Activated CD4-positive, alpha-beta T cell treated with anti-CD3 and anti-CD28 coated beads for 36 hours (primary cell): ENCODE measurements at places on chromosomes 13 and 19. TPM values are rescaled to one million over a fixed set of nuclear protein-coding genes. Genes with fewer than 3 reads are reported as not detected.

- no peak for DNase-seq
- H3K27me3 ChIP-seq = no peaks in the 10 kb centered on the region
- no peaks in the 10 kb centered on the region for H3K4me1 ChIP-seq
- peaks cover 9% of the 10 kb centered on the region for H3K36me3 ChIP-seq
Observed at GRCh38 chr13:31264151-31264550, 64.4 kb downstream of the B3GLCT start.

GRCh38 chr13:59133903-59134302 lies 1029.8 kb downstream of the DIAPH3 start:
- H3K36me3 ChIP-seq = no peaks in the 10 kb centered on the region
- H3K27ac ChIP-seq = no peak overlapping the region
- H3K27me3 ChIP-seq = no peaks in the 10 kb centered on the region
- no peak for DNase-seq
- H3K4me3 ChIP-seq = no peak overlapping the region

- H3K27ac ChIP-seq = peak overlapping the region; percentile 81
- H3K27me3 ChIP-seq = no peaks in the 10 kb centered on the region
- H3K4me1 ChIP-seq = peaks cover 16% of the 10 kb centered on the region
Observed at GRCh38 chr13:72864142-72865011, 82.4 kb downstream of the PIBF1 start.

The FPR2 gene
- total RNA-seq = not detected

The SOHLH2 gene
- total RNA-seq = not detected

DNA sequence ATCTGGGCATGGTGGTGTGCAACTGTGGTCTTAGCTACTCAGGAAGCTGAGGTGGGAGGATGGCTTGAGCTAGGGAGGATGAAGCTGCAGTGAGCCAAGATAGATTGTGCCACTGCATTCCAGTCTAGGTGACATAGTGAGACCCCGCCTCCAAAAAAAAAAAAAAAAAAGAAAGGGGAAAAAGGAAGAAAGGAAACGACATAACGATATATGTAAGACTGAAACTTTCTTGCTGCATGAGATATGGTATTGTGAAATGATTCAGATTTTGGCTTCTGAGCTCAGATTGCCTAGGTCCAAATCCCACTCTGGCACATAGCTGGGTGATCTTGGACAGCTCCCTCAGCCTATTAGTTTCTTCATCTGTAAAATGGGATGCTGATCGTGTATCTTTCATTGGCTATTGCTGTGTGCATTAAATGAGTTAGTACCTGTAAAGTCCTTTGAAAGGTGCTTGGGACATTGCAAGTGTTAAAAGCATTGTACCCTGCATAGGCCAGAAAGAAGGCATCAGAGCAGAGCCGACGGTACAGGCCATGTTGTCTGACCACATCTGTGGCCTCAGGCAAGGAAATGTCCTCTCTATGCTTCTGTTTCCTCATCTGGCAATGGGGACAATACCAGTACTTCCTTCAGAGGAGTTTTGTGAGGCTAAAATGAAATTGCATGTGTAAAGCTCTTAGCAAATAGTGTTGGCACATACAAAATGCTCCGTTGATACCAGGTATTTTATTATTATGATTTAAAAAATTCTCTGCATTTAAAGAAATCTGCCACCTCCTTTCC lies 32.6 kb upstream of the SLC46A3 start:
- H3K27ac ChIP-seq = no peak overlapping the region
- H3K36me3 ChIP-seq = no peaks in the 10 kb centered on the region
- peaks cover 9% of the 10 kb centered on the region for H3K4me1 ChIP-seq
- no peaks in the 10 kb centered on the region for H3K27me3 ChIP-seq

GRCh38 chr19:41913538-41914423 lies 14.5 kb downstream of the ERFL start:
- DNase-seq = no peak
- H3K27me3 ChIP-seq = peaks cover 23% of the 10 kb centered on the region
- H3K4me3 ChIP-seq = no peak overlapping the region

- peak overlapping the region; percentile 73 for H3K4me3 ChIP-seq
- H3K27ac ChIP-seq = peak overlapping the region; percentile 79
- H3K4me1 ChIP-seq = peaks cover 30% of the 10 kb centered on the region
- H3K27me3 ChIP-seq = peaks cover 11% of the 10 kb centered on the region
Observed at GRCh38 chr19:3358689-3359014, 7.7 kb upstream of the NFIC start.

- peaks cover 54% of the 10 kb centered on the region for H3K4me1 ChIP-seq
- DNase-seq = no peak
Observed at GRCh38 chr13:40179445-40180281, 486.8 kb downstream of the FOXO1 start.

DNA sequence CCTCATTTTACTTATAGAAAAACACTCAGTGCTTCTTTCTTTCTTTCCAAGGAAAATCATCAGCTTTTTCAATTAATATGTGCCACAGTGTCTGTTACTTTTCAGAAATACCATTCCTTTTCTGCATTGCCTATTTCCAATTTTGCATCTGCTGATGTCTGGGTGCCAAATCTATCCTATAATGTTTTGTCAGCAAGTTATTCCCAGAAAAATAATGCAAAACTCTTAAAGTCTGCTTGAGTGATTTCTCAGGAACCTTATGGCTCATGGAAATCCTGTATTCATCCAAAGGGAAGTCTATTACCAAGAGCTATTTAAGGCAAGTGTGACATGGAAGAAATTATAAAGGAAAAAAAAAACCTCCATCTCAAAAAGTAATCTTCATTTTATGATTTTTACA lies 224.4 kb downstream of the FGF14 start:
- DNase-seq = no peak
- H3K4me1 ChIP-seq = no peaks in the 10 kb centered on the region
- no peaks in the 10 kb centered on the region for H3K36me3 ChIP-seq
- peaks cover 6% of the 10 kb centered on the region for H3K27me3 ChIP-seq
- H3K27ac ChIP-seq = no peak overlapping the region
- no peak overlapping the region for H3K4me3 ChIP-seq

GRCh38 chr13:73273745-73274144 lies 214.9 kb downstream of the KLF5 start:
- H3K4me1 ChIP-seq = peaks cover 8% of the 10 kb centered on the region
- no peak overlapping the region for H3K4me3 ChIP-seq
- H3K27me3 ChIP-seq = no peaks in the 10 kb centered on the region
- no peak overlapping the region for H3K27ac ChIP-seq

The NLRP5 gene
- total RNA-seq = not detected

GRCh38 chr19:32824916-32825608 lies 44.5 kb downstream of the SLC7A9 start:
- DNase-seq = no peak
- H3K4me1 ChIP-seq = peaks cover 19% of the 10 kb centered on the region
- peaks cover 12% of the 10 kb centered on the region for H3K27me3 ChIP-seq
- H3K27ac ChIP-seq = no peak overlapping the region

The EPSTI1 gene
- total RNA-seq = 32.0 TPM

DNA sequence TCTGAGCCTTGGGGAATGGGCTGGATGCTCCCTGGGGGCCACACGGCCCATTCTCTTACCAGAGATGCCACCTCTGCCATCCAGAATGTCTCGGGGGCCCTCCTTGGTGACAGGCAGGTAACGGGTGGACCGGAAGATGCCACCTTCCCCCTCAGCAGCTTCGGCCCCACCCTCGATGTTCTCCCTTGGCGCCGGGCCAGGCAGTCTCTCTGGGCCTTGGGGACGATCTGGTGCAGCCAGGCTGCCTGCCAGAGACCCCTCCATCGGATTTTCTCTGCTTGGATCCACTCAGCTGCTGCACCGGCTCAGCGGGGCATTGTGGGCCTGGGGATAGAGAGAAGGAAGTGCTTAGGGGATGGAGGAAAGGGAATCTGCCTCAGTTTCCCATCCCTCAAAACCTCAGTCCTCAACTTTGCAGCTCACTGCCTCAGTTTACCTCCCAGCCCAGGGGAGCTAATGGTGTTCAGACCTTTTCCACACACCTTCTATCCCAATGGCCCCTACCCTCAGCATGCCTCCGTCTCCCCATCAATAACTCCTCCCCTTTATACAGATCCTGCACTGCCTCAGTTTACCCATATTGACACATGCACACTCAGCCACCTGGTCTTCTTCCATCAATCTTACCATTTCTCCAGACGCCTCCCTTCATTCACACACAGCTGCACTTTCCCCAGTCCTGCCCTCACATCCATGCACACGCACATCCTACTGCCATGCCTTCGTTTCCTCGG lies 1.5 kb downstream of the WIZ start:
- peak overlapping the region; percentile 55 for H3K4me3 ChIP-seq
- peak overlapping the region; percentile 21 for H3K27ac ChIP-seq
- peaks cover 21% of the 10 kb centered on the region for H3K36me3 ChIP-seq
- no peak for DNase-seq
- peaks cover 17% of the 10 kb centered on the region for H3K4me1 ChIP-seq

The NLRP4 gene
- not detected for total RNA-seq

The IGFL3 gene
- total RNA-seq = not detected

GRCh38 chr13:36357692-36358091 lies 11.5 kb upstream of the SPART start:
- H3K27ac ChIP-seq = no peak overlapping the region
- H3K36me3 ChIP-seq = no peaks in the 10 kb centered on the region
- no peak overlapping the region for H3K4me3 ChIP-seq
- H3K27me3 ChIP-seq = peaks cover 7% of the 10 kb centered on the region
- H3K4me1 ChIP-seq = no peaks in the 10 kb centered on the region

DNA sequence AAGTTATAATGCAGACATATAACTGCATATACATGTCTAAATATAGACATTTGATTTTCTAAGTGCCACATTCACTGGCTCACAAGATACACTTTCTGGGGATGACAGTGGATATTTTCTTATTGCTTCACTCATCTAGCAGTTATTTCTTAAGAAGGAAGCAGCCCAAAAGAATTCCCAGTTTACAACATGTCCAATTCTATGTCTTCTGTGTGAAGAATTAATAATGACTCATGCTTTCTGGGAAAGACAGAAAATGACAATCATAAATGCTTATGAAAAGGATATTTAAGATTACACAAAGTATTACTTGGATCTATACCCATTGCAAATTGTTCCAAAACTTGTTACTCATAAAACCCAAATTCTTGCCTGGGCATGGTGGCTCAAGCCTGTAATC lies 543.4 kb downstream of the SUCLA2 start:
- H3K36me3 ChIP-seq = no peaks in the 10 kb centered on the region
- no peaks in the 10 kb centered on the region for H3K4me1 ChIP-seq
- no peak overlapping the region for H3K4me3 ChIP-seq
- H3K27ac ChIP-seq = no peak overlapping the region
- peaks cover 2% of the 10 kb centered on the region for H3K27me3 ChIP-seq
- no peak for DNase-seq

GRCh38 chr13:28564030-28564429 lies 69.1 kb upstream of the FLT1 start:
- no peak for DNase-seq
- no peaks in the 10 kb centered on the region for H3K36me3 ChIP-seq
- H3K4me1 ChIP-seq = no peaks in the 10 kb centered on the region
- no peak overlapping the region for H3K27ac ChIP-seq
- no peak overlapping the region for H3K4me3 ChIP-seq
- no peaks in the 10 kb centered on the region for H3K27me3 ChIP-seq

GRCh38 chr13:40026741-40027140 lies 371.3 kb downstream of the COG6 start:
- no peaks in the 10 kb centered on the region for H3K27me3 ChIP-seq
- peaks cover 49% of the 10 kb centered on the region for H3K4me1 ChIP-seq
- peak overlapping the region; percentile 96 for H3K27ac ChIP-seq
- H3K36me3 ChIP-seq = peaks cover 3% of the 10 kb centered on the region
- peak; percentile 69 for DNase-seq

DNA sequence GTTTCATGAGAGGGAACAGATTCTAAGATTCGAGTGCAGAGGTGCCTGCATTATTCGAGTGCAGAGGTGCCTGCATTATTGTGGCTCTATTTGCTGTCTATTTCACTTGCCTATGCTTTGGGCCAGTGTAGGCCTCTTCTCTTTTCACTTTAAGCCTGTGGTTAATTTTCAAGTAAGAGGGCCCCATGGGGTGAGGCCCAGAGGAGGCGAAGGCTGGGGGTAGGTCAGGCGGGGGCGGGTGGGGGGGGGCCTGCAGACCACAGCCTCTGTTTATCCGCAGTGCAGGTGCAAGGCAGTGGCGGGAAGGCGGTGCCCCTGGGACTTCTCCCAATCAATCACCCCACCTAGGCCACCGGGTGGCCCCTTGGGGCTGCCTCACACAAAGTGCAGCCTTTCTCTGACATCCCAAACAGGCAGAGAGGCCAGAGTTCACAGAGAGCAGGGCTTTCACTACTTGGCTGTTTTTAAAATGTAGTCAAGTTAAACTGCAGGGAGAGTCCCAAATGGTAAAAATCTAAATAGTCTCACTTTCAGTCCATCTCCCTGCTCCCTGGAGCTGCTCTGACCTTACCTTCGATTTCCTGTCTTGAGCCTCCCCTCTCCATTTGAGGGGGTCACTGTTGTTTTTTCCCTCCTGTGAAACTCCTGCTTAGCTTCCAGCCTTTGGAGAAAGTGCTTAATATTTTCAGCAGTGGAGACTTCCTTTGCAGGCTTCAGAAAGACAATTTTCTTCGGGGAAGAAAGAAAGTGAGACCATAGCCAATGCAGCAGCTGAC lies 249.0 kb downstream of the DLEU7 start:
- H3K36me3 ChIP-seq = no peaks in the 10 kb centered on the region
- H3K4me3 ChIP-seq = no peak overlapping the region
- peak; percentile 66 for DNase-seq

DNA sequence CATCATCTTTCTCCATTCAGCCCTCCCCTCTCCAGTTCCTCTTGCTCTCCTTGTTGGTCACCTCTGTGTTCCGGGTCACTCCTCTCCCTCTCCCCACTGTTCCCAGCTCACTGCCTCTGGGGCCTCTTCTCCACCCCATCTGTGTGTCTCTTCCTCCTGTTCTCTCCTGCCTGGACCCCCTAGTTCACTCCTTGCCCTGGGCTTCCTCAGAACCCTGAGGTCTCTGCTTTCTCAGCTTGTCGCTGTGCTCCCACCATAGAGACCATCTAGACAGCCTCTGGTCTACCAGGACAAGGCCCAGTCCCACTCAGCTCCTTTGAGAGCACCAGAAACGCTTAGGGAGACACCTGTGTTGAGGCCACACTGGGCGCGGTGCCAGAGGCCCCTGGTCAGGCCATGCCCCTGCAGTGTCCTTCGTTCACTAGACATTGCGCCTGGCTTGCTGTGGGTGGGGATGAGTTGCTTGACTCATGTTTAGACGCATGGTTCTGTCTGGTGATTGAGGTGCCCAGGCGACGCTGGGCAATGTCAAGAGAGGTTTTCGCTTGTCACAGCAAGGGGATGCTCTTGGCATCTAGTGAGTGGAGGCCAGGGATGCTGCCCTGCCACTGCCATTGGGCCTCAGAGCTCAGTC lies 4.8 kb downstream of the LENG9 start:
- H3K4me3 ChIP-seq = no peak overlapping the region
- no peak for DNase-seq
- peaks cover 48% of the 10 kb centered on the region for H3K36me3 ChIP-seq
- H3K27me3 ChIP-seq = no peaks in the 10 kb centered on the region
- H3K27ac ChIP-seq = peak overlapping the region; percentile 47

The IQCN gene
- 0.43 TPM for total RNA-seq

The TMEM143 gene
- total RNA-seq = 18.9 TPM

The TBXA2R gene
- 0.72 TPM for total RNA-seq

The ONECUT3 gene
- not detected for total RNA-seq

The FPR1 gene
- total RNA-seq = not detected

The SUGT1 gene
- 58.3 TPM for total RNA-seq
